ENCODE measurements at places on chromosomes 11 and 22.
A peak's percentile ranks its signal among the peaks of the same experiment; 100 is the strongest.

- peak; percentile 51 for DNase-seq
These were observed 809 bp upstream of the IRF7 start for GRCh38 chr11:616320-617198.

- DNase-seq, result no peak
These were observed 7.7 kb downstream of the SLC22A8 start for GRCh38 chr11:63007920-63008319.

DNA sequence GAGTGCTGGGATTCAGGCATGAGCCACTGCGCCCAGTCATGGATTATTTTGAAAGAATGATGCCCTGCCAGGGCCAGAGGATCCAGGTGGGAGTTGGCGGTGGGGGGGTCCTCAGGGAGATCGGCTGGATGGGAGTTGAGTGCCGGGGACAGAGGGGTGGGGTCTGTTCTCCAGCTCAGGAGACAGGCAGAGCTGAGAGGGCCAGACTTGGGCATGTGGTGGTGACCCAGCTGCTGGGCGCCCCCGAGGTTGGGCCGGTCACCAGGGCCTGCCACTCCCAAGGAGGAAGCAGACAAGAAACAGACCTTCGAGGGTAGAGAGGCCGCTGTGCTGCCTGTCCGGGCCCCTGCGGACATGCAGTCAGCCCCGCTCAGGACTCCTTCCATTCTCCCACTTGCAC, 11.8 kb upstream of the PRODH start:
- DNase-seq, result no peak

DNA sequence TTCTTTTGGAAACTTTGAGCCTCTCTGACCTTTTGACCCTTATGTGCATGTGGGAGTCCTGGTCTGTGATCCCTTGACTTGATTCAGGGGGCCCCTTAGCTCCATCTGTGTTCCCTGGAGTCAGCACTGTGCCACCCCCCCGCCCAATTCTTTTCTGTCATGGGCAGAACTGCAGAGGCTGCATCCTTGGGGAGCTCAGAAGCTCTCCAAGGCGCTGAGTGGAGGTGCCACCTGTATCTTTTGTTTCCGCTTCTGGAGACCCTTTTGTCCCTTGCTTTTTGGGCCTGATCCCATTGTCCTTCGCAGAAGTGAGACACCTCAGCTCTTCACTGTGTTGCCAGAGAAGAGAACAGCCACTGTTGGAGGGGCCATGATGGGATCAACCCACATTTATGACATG, 2.4 kb upstream of the PACS1 start:
- DNase-seq, result no peak

DNA sequence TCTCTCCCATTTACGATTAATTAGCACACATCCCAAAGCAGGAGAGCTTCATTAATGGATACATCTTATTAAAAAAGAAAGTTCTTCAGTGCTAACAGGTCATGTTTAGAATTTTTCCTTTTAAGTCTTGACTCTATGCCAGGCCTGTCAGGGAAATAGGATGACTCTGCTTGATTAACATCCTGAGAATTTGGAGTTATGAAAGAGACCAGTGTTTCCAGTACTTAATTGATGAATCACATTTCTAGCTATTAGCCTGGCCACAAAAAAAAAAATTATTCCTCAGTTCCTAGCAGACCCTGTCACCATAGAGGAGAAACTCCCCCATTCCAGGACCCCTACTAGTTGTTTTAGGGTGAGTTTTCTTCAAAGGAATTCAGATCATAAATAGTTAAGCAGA, 23.6 kb upstream of the ME3 start:
- DNase-seq, result no peak

DNA sequence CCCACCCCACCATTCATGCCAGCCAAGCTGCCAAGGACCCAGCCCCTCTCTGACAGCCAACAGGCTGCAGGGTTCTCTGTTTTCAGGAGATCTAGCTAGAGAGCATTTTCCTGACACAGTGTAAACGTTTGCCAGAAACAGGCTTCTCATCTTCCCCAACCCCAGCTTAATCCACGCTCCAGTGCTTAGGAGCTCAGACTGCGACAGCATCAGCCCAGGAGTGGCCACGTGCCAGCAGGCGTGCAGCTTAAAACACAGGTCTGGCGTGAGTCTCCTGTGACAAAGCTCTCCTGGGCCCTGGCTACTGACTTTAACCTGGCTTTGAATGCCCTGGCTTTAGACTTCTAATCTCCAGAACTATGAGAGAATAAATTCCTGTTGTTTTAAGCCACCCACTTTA, 66.6 kb downstream of the GALNT18 start:
- no peak for DNase-seq
